ENCODE measurements at places on chromosomes 12 and 14.

GRCh38 chr14:23327947-23328744 is 6.9 kb downstream of the PABPN1 start:
- DNase-seq = peak; percentile 13

- DNase-seq = no peak
Observed at GRCh38 chr14:70177081-70177800, 11.5 kb downstream of the SLC8A3 start.

- DNase-seq = no peak
Observed at GRCh38 chr12:67582844-67583243, 65.7 kb upstream of the DYRK2 start.

DNA sequence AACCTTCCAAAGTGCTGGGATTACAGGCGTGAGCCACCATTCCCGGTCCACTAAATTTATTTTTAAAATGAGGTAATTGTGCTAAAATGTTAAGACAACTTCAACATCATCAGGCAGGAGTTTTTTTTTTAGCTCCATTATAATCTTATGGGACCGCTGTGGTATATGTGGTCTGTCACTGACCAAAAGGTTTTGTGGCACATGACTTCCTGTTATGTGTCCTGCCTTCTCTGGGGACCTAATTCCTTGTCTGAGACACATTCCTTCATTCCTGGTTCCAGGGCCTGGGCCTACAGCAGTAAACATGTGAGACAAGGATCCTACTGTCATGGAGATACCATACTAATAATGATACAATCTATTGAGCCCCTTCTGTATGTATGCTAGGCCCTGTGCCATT is 4.9 kb downstream of the TEX52 start:
- no peak for DNase-seq

DNA sequence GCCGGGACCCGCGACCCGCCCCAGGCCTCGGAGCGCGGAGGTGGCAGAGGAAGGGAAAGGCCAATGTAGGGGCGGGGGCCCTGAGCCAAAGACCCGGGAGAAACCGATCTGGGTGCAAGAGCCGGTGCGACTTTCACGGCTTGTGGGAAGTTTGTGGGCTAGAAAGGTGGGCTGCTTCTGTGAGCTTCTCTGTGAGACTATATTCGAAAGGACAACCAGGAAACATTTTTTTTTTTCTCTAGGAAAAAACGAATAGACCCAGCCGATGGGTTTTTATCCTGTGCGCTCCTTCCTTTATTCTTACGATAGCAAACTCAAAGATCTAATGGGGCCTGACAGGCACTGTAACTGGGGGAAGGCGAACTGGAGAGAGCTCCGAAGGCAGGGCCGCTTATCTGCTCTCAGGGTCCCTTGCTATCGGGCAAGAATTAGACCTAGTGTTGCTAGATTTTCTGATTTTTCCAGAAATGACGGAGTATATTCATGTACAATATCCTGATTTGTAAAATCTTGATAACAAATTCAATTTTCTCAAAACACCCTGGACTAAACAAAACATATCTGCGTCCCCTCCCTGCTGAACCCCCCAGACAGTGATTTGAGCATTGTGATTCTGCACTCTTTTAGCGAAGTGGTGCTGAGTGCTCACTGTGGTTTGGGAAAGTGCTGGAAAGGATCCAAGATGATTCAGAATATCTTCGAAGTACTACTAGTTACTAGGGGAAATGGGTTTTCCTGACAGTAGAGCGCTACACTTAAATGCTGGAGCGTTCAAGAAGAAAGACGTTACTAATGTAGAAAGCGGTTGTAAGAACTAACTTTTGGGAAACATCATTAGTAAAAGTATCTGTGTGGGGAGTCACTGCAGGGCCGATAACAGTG is 563 bp upstream of the STXBP6 start:
- DNase-seq = no peak

DNA sequence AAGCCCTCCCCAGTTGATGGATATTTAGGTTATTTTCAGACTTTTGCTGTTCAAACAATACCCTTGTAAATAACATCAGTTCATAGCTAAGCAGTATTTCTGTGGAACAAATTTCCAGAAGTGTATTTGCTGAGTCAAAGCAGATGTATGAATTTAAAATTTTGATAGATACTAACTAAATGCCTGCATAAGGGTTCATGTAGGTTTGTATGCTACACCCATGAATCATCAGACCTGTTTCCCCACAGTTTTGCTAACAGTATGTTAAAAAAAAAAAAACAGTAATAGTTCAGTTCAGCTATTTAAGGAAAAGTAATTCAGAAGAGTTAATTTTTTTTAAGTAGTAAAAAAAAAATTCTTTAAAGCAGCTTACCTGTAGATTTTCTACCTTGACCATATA is 236.1 kb upstream of the DIO2 start:
- no peak for DNase-seq

DNA sequence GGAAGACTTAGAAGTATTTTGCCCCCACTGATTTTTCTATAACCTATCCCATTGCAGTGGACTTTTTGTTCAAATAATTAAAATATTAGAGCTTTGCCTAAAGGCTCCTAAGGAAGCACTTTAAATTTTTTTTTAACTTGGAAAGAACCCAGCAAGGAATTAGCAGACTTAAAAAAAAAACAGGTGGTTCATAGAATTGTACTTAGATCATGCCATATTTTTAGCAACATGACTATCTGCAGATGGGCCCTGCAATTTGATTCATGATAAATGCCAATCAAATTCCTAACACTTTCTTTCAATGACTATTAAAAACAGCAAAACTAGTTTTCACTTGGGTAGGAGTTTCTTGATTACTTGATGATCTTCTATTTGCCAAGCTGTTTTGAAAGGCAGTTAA is 11.5 kb downstream of the ADAMTS20 start:
- no peak for DNase-seq

DNA sequence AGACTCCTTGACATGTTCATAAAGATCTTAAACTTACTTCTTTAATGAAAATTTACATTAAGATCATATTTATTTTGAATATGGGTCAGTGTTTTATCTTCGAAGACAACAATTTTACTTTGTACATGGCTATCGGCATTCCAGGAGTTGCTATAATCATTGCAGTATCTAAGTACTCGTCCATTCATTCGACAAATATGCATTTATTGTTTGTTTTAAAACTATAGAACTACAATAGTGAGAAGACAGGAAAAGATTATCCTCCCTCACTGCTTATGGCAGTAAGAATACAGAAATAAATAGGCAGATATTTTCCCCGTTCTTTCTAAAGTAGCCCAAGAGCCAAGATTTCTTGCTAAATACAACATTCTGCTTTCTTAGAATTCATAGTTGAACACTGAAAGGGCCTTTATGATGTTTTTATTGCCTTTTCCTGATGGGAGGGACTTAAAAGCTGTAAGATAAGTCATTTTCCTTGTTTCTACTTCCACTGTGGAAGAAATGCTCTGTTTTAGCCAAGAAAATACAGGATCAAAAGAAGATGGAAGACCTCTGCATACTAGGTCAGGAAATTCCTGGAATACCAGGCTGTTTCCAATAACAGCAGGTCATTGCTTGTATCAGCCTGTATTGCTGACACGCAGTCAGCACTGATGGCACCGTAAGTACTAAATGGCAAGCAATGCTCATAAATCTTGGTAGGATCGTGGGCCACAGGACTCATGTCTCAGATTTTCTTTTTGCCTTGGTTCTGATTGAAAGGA is 521.0 kb upstream of the ATP2B1 start:
- DNase-seq = no peak

- DNase-seq = no peak
Observed at GRCh38 chr14:89907655-89908054, 46.9 kb downstream of the EFCAB11 start.

DNA sequence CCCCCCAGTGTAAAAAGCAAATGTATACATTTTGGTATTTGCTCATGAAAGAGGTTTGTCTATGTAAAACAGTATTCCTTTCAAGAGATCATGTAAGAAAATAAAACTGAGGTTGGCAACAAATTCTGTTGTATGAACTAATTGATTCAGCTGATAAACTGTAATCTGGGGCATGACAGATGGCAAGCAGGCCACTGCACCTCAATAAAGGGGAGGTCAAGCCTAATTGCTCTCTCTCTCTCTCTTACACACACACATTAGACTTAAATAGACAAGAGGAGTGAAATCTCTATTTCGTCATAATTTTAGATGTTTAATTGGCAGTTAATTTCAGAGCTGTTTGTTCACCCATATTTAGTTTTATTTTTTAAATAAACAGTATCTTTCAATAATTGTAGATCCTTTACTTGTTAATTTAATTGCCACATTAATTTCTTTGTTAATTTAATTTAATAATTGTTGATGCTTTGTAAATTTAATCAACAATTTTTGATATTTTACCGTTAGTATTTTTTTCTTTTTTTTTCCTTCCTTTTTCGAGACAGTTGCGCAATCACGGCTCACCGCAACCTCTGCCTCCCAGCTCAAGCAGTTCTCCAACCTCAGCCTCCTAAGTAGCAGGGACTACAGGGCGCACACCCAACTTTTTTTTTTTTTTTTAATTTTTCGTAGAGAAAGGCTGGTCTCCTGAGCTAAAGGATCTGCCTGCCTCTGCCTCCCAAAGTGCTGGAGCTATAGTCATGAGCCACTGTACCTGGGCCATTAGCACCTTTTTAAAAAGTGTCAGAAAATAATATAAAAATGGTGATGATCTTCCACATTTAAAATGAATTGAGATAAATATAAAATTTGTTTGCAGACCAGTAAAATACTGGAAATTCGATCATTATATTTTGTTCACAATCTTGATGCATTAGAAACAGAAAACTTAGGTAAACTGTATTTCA is 577.7 kb downstream of the SLC16A7 start:
- DNase-seq = no peak

DNA sequence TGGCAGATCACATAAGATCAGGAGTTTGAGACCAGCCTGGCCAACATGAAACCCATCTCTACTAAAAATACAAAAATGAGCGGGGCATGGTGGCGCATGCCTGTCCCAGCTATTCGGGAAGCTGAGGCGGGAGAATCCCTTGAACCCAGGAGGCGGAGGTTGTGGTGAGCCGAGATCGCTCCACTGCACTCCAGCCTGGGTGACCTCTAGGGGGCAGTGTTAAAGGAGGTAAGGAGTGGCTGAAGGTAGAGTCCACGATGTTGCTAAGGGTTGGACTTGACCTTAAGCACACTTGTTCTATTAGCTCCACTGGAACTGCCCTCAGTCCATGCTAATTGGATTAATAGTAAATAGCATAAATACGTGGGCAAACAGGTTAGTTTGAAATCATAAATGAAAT is 62.4 kb upstream of the PSMC1 start:
- DNase-seq = no peak

- no peak for DNase-seq
Observed at GRCh38 chr12:49131894-49132461, 783 bp upstream of the TUBA1B start.

DNA sequence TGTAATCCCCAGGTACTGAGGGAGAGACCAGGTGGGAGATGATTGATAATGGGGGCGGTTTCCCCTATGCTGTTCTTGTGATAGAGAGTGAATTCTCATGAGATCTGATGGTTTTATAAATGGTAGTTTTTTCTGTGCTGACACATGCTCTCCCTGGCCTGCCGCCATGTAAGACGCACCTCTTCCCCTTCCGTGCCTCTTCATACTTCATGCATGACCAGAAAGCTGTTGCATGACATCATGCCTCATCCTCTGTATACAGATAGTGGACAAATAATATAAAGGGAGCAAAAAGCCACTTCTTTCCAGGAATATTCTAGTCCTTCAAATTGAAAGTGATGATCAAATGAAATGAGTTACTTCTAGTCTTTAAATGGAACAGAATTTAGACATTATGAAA is 47.3 kb upstream of the LRIG3 start:
- DNase-seq = no peak

- no peak for DNase-seq
Observed at GRCh38 chr12:64506955-64507354, 55.0 kb downstream of the TBK1 start.

DNA sequence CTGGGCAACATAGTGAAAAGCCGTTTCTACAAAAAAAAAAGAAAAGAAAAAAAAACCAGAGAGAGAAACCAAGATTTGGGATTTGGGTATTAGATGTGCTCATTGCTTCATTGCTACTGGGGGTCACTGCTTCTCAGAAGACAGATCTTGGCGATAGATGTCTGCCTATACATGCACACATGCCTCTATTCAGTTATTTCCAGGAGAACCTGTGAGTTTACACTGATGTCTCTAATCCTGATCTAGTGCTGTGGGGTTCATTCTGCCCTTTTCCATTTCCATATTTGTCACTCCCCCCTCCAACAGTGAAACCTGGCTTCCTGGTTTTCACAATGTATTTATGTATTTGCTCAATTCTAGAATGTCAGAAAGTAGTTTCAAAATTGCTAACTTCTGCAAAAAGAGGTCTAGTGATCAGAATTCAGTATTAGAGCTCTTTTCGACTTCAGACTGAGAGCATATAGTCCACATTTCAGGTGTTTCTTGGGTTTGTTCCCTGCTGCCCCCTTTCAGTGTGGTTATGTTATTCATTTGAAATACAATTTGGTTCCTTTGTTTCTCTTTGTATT is 111.0 kb downstream of the SLC25A47 start:
- no peak for DNase-seq

DNA sequence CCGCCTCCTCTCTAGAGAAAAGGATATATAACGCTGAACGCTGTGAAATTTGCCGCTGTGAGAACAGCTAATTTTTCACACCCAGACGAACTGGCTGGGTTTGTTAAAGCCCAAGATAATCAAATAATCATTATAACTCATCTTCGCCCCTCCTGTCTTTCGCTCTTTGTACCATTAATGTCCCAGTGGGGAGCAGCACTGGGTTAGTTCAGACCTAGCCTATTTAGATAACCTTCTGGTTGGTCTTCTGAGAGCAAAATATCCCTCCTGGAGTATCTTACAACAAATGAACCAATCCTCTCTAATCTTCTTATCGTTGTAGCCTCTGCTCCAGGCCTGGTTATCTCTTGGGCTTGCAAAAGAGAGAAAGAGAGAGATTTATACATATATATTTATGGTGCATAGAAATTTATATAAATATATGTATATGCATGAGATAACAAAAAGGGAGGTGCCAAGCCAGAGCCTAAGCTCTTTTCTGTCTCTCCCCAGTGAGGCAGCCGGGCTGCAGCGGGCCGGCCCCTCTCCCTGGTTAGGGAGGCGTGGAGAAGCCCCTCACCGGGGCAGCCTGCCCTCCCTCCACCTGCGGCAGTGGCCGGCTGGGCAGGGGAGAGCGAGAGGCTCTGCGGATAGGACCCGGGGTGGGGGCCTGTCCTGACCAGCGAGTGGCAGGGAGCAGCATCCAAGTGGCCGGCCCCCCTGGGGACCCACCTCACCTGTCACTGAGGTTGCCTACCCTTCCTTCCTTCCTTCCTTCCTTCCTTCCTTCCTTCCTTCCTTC is 202.0 kb upstream of the LHX5 start:
- DNase-seq = no peak

GRCh38 chr14:89417465-89418225 is 612 bp upstream of the FOXN3 start:
- peak; percentile 62 for DNase-seq

- no peak for DNase-seq
Observed at GRCh38 chr12:20549108-20549719, 145.9 kb upstream of the SLCO1C1 start.

GRCh38 chr12:124765581-124766489 is 97.8 kb downstream of the SCARB1 start:
- DNase-seq = no peak

GRCh38 chr12:6722863-6723262 is 983 bp upstream of the COPS7A start:
- DNase-seq = no peak

Data from nucleus accumbens (tissue), 56 donors.